ENCODE measurements at places on chromosomes 2 and 18.

- DNase-seq: no peak
These were observed 207.9 kb upstream of the CXCR4 start for GRCh38 chr2:136325844-136326331.

DNA sequence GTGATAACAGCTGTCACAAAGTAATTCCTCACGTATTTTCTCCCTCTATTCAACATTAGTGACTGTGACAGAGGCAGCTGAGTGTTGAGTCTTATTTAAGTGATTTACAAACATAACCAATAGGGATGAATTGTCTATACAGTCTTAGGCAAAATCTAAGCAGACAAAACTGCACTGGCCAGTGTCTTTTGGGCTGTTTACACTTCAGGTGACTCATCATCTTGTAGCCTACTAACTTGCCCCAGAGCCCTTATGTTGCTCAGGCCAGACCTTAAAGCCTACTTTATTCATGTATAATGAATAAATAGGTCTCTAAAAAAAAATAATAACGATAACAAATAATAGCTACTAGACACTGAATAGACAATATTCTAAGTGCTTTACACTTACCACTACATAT, 17.2 kb downstream of the THOC1 start:
- DNase-seq: no peak

GRCh38 chr18:2956056-2956455, 56.9 kb downstream of the LPIN2 start:
- DNase-seq: no peak

GRCh38 chr2:5690718-5691220, 1.4 kb upstream of the SOX11 start:
- DNase-seq: no peak

DNA sequence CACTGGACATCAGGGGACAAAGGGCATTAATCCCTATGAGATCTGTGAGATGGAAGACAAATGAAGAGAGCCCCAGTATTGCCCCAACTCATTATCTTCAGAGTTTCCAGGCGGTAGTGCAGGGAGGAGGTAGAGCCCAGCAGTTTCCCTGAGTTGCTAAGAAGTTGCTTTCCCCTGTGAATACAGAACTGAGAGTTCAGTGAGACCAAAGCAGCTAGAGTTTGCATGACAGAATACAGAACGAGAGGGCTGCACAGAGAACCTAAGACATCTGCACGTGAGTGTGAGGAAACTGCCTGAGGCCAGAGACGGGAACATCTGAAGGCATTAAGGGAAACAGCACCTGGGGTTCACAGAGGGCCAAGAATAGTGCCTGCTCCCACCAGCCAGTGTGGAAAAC, 18.1 kb upstream of the PGAP1 start:
- peak; percentile 6 for DNase-seq

DNA sequence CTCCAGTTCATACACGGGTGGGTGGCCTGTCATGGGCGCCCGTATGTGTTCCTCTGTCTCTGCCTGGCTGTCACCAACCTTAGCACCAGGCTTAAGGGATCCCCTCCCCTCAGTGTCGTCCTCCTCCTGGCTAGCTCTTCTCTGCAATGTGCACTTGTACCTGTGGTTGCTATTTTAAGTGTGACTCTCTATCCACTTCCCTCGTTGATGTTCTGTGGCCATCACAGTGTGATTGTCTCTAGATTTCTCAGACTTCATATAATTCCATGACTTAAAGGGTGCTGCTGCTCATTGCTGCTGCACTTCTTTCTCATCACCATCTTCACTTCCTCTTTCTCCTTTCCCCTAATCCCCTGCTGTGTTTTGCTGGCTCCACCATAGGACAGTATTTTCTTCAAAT, 143.4 kb downstream of the EML6 start:
- DNase-seq: no peak

Data from NT2/D1 (cell line).